Stimulated activated CD8-positive, alpha-beta memory T cell treated with anti-CD3 and anti-CD28 coated beads, Interleukin-15, amount 100 ng/mL, for 48 hours (primary cell): ENCODE measurements at places on chromosomes 6 and 20.

DNA sequence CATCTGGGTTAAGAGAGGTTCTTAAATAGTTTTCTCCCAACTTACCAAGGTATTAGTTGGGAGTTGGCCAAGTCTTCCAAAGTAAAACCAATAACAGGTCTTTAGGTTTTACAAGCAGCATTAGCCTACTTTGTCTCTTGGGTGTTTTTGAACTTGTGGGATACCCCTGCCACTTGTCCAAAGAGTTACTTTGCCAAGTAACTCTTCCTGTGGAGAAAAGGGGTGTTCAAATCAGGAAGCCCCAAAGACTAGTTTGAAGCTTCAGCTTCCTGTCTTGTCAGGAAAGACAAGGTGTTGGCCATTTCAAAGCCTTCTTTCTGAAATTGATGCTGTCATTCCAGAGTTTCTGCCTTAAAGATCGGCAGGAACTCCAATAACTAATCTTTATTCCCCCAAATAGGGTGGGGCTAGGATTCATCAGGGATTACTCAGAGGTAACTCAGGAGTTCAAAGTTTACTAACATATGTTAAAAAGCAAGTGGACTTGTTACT is 822 bp downstream of the RAB22A start:
- no peak for DNase-seq

DNA sequence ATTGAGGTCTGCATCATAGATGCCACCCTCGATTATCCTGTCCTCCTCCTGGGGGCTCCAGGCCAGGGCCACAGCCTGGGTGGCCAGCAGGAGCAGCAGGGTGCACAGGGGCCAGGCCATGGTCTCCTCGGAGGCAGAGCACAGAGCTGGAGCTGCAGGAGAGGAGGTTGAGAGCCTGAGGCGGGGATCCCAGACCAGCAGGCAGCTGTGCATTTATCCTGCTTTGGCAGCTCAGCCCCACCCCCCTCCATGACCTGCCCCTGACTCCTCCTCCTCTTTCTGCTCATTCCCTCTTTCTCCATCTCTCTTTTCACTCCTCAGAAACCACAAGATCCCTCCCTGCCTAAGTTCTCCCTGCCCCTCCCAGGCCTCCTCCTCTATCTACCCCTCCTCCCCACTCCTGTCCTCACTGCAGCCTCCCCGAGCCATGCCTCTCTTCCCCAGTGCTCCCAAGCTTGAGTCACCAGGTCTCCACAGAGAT is at the start of gene CST2:
Gene CST2 (minus strand): TSS at position 189 of the 481 bp plus-strand sequence. CDS start 69 bp downstream, at position 120.
- no peak for DNase-seq

DNA sequence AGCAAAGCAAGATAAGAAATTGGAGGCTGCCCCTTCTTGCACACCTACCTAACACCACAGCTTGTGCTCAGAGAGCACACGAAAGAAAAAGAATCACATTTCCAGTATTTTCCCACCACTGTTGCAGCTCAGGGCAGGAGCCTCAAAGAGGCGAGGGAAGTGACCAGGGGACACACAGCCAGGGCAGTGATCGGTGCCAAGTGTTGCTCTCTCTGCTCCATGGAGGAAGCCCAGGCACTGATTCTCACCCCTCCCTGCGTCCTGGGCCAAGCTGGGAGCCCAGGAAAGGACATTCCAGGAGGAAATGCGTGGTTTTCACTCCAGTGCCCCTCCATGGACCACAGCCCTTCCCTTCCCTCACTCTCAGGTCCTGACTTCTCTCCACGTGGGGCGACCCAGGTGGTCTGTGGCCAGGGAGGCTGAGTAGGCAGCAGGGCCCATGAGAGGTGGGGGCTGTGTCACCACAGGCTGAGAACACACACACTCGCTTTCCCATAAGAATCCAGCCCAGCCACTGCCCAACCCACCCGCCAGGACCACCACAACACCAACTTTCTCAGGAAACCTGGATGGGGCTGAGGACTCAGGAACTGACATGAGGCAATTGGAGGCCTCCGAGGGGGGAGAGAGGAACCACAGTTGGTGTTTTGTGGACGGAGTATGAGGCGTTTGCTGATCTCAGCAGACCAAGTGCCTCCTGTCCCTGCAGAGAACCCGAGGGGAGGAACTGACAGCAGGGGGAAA is 81.7 kb upstream of the MAFB start:
- no peak for DNase-seq

DNA sequence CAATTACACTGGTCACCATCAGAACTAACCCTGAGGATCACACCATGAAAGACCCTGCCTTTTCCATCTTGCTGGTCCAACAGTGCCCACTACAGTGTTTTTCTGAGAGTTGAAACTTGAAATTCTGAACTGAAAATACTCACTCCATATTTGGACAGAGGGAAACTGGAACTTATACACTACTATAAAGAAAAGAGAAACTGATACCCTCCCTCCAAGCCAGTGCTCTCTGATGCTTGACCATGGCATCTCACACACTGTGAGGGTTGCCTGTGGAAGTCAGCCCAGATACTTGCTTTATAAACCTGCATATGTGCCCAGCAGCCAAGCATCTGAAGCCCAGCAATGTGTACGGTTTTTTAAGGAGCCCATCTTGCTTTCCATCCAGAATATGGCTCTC is 108.7 kb downstream of the FOXA2 start:
- DNase-seq: no peak

GRCh38 chr20:30949761-30950160 is 307.7 kb upstream of the DEFB115 start:
- no peak for DNase-seq

DNA sequence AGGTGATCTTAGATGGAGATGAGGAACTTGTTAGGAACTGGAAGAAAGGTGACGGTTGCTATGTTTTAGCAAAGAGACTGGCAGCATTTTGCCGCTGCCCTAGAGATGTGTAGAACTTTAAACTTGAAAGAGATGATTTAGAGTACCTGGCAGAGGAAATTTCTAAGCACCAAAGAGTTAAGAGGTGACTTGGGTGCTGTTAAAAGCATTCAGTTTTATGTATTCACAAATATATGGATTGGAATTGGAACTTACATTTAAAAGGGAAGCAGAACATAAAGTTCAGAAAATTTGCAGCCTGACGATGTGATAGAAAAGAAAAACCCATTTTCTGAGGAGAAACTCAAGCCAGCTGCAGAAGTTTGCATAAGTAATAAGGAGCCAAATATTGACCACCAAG is 176.3 kb downstream of the MOXD1 start:
- DNase-seq: no peak

DNA sequence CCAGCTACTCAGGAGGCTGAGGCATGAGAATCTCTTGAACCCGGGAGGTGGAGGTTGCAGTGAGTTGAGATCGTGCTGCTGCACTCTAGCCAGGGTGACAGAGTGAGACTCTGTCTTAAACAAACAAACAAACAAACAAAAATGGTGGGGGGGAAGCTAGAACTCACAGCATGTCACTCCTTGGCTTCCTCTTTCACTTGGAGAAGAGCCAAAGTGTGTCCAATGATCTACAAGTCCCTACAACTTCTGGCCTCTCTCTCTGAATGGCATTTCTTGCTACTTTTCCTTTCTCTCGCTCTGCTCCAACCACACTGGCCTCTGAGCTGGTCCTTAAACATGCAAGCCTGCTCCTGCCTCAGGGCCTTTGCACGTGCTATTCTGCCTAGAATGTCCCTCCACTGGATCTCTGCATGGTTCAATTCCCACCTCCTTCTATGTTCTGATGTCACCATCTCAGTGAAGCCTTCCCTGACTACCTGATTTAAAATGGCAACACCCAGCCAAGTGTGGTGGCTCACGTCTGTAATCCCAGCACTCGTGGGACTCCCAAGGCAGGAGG is 8.1 kb downstream of the TLDC2 start:
- no peak for DNase-seq

- DNase-seq: no peak
These were observed 12.6 kb upstream of the MPC1 start for GRCh38 chr6:166395351-166395750.

DNA sequence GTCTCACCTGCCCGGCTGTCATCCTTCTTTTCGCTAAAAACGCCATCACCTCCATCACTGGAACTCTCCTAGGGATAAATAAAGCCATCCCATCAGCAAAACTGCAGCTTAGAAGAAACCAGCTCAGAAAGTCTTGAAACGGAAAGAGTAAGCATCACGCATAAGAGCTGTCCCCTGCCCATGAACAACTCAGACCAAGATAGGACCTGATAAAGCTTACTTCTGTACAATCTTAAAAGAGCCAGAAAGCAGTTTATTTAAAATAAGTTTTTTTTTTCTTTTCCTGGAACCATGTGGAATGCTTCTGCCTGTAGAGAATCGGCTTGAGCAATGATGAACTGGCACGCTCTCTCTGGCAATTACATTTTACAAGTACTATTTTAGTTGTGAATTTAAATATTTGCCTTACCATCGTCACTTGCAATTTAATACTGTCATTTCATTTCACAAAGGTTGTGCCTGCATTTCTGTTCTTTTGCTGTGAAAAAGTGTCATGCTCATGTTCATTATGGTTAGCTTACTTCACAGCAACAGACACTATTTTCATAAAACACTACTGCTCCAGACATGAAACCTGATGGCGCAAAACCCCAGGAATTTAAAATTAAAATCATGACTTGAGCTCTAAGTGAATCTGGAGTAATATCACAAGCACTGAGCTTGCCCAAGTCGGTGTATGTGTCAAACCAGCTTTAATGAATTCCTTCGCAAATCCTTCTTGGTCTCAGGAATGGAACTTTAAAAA is 59.6 kb upstream of the EMILIN3 start:
- DNase-seq: no peak

DNA sequence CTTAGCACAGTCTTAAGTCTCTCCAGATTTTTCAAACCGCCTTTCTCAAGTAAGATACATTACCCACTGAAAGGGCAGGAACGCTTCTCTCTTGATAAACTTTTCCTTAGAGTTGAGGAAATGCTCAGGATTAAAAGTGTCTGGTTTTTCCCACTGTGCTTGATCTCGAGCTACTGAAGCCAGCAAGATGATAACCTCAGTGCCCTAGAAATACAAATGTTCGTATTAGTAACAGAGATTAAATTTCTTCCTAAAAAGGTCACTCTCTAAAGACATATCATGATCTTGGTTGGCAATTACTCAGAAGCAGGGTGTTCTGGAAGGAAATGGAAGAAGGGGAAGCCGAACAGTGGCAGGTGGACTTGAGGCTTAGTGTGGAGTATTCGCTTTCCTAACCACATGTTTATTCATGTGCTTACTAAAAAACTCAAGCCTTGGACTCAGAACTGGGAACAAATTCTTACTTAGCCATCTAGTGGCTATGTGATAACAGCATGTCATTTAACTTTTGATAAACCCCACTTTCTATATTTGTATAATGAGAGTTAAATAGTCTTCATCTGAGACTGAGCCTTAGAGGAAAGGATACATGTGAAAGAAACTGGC is 20.1 kb downstream of the C6orf141 start:
- no peak for DNase-seq

- no peak for DNase-seq
These were observed 18.1 kb upstream of the FERMT1 start for GRCh38 chr20:6140947-6141346.

DNA sequence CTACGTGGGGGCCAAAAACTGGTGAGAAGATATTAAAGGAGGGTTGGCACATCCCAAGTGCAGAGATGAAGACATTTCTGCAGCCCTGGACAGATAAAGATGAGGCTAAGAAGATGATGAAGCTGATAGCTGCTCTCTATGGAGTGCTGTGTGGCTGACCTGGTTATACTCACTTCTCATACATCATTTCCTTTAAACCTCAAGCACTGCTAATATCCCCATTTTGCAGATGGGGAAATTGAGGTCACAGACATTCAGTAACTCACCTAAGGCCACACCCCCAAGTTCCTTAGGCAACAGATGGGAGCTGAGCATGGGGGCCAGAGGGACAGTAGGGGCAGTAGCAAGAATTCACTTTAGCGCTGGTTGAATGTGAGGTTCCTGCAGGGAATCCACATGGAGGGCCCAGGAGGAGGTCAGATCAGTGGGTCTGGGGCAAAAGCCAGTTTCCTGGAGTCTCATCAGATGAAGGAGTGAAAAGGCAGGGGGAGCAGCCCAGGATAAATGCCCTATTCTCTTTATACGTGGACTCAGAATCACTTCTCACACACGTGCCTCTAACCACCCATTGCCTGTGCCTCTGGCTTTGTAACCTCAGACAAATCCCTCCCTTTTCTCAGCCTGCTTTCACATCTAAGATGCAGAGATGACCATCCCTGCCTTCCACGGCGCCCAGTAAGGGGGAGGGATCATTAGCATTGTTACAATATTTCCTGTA is 125.8 kb downstream of the NFATC2 start:
- no peak for DNase-seq

GRCh38 chr20:7828437-7828836 is 111.8 kb downstream of the HAO1 start:
- no peak for DNase-seq

GRCh38 chr6:169452117-169452868 is 198.6 kb upstream of the THBS2 start:
- DNase-seq: no peak

GRCh38 chr20:46046588-46047310 is 17.7 kb downstream of the SLC12A5 start:
- DNase-seq: no peak

DNA sequence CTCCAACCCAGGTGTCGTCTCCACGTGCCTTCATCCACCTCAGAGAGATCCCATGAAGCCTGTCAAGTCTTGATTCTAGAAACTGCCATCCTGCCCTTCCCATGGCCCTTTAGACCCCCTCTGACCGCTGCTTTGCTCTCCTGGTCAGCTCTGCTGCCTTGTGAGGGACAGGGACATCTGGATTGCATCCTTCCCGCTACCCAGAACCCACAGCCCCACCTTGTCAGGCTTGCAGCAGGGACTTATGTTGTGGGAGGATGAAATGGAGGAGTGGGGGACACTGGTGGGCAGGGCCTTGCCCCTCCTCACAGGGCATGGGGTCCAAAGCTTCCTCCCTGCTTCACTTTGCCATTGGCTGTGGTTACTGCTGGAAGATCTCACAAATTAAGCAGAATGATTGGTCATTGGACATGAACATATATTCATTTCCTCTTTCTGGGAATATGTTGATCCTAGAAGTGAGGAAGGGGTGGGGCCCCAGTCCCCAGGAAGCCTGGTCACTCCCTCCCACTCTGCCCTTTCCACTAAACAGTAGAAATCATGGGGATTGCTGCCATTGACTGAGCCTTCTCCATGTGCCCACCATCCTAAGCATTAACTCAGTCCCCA is 4.5 kb downstream of the GLP1R start:
- no peak for DNase-seq

DNA sequence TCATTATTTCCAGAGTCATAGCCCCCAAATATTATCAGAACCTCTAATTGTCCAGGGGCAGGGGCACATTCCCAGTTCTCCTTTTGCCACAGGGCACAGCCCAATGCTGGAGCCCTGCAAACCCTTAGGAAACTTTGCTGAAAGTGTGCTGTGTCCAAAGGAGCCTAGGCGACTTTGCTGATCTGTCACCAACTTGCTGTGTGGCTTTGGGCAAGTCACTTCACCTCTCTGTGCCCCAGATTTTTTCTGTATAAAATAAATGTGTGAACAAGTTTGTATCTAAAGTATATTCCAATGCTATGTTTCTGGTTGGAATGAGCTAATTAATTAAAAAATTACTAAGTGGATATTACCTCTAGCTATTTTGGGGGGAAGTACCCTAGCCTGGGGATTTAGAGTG is 25.4 kb upstream of the BCAS1 start:
- DNase-seq: no peak

DNA sequence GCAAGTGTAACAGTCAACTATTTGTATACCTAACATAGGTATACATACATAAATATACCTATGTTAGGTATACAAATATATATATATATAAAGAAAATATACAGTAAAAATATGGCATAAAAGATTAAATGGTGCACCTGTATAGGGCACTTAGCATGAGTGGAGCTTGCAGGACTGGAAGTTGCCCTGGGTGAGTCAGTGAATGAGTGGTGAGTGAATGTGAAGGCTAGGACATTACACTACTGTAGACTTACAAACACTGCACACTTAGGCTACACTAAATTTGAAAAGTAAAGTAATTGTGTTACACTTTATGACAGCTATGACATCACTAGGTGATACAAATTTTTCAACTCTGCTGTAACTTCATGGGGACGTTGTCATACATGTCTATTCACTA is 65.6 kb downstream of the CDC5L start:
- DNase-seq: no peak
